ENCODE measurements at places on chromosomes 13 and 19.

DNA sequence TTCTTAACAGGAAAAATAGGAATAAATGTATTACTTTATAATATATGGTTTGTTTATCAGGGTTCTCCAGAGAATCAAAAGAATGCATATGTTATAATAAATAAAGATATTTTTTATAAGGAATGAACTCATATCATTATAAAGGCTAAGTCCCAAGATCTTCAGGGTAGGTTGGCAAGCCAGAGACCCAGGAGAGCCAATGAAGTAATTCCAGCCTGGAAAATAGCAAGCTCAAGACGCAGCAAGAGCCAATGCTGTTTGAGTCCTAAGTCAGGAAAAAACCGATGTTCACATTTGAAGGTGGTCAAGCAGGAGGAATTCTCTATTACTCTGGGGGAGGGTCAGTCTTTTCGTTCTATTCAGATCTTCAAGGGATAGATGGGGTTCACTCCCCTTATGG lies 490.0 kb downstream of the PCDH20 start:
- no peak for DNase-seq

DNA sequence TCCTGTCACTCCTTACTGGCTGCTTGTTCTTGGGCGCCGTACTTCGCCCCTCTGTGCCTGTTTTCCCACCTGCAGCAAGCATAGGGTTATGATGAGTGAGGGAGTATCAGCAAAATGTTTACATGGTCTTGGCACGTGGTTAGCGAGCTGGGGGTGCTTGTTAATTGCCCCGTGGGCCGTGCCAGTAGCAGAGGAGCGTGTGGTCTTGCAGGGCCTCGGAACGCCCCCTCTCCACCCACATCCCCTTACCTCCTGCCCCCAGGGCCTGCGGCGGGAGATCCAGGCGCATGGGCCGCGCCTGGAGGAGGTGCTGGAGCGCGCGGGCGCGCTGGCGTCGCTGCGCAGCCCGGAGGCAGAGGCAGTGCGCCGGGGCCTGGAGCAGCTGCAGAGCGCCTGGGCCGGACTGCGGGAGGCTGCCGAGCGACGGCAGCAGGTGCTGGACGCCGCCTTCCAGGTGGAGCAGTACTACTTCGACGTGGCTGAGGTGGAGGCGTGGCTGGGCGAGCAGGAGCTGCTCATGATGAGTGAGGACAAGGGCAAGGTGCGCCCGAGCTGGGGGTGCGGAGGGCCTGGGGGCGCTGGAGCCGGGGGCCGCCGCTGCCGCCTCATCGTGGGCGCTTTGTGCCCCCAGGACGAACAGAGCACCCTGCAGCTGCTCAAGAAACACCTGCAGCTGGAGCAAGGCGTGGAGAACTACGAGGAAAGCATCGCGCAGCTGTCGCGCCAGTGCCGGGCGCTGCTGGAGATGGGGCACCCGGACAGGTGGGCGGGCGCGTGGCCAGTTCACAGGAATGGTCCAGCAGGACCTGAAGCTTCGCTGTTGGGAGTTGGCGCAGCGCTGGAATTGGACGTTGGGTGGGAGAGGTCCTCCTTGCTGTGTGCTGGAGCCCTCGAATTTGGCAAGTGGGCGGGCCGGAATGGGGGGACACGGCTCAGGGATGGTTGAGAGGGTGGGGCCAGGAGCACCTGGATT lies 22.5 kb upstream of the SHKBP1 start:
- DNase-seq = no peak

GRCh38 chr13:101416181-101417042 lies at the start of gene NALCN:
TSS of gene NALCN (minus strand) at chr13:101416508. CDS start at chr13:101399126, 17,382 bp downstream.
- DNase-seq = no peak

- DNase-seq = no peak
These were observed 17.1 kb downstream of the ZNRF4 start for GRCh38 chr19:5472286-5472685.

- DNase-seq = no peak
These were observed 26.1 kb downstream of the GJA3 start for GRCh38 chr13:20134732-20135131.

DNA sequence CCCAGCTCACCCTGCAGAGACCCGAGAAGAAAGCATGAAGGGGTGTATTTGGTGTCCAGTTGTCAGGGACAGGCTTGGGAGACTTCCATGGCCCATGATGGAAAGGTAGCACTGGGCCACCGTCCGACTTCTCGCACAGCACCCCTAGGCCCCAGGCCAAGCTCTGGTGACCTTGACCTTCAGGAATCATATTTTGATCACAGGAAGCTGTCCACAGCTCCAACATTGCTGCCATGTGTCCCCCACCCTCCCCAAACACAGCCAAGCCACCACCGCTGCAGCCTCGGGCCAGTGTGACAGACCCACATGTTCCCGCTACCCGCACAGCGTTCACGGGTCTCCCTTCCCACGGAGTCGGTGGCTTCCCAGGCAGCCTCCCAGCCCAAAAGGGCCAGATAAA lies 842 bp upstream of the PTGIR start:
- DNase-seq = no peak

GRCh38 chr19:14871619-14872230 lies 14.2 kb downstream of the OR7A17 start:
- DNase-seq = no peak

DNA sequence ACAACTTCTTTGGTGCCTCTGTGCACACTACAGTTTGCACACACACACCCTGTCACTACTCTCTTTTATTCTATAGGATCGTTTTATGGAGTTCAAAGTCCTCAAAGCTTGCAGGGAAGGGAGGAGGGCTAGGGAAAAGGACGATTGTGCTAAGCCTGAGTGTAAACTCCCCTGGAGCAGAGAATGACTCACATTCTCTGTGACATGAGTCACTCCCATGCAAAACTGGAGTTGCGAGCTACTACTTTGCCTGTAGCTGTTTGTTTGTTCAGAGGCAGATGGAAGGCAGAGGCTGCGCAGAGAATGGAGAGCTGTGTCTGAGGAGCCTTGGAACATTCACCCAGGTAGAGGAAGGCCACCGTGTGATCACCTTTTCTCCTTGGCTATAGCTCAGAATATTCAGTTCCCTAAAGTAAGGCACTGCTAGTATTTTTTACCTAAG lies 80.5 kb upstream of the MBNL2 start:
- no peak for DNase-seq

DNA sequence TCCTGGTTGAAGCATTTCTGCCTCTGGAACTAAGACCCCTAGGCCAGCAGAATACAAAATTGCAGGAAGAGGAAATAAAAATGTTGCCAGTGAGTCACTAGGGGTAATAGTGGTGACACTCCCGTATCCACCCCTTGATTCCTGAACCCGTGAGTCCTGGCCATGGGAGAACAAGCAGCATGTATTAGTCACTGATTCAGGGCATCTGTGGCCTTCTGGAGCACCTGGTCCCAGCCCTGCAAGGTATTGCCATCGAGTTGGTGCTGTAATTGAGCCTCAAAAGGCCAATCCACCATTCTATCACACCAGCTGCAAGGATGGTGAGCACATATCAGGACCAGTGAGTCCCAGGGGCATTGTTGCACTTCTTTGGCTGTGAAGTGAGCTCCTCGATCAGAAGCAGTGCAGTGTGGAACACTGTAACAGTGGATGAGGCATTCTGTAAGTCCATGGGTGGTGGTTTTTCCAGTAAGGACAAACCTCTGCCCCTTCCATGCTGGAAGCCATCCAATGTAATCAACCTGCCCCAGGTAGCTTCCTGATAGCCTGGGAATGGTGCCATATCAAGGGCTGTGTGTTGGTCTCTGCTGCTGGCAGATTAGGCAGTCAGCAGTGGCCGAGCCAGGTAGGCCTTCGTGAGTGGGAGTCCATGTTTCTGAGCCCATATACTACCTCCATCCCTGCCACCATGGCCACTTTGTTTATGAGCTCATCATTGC lies 39.6 kb downstream of the C1QTNF9 start:
- no peak for DNase-seq

GRCh38 chr13:62418872-62419271 lies 1003.2 kb upstream of the PCDH20 start:
- no peak for DNase-seq

DNA sequence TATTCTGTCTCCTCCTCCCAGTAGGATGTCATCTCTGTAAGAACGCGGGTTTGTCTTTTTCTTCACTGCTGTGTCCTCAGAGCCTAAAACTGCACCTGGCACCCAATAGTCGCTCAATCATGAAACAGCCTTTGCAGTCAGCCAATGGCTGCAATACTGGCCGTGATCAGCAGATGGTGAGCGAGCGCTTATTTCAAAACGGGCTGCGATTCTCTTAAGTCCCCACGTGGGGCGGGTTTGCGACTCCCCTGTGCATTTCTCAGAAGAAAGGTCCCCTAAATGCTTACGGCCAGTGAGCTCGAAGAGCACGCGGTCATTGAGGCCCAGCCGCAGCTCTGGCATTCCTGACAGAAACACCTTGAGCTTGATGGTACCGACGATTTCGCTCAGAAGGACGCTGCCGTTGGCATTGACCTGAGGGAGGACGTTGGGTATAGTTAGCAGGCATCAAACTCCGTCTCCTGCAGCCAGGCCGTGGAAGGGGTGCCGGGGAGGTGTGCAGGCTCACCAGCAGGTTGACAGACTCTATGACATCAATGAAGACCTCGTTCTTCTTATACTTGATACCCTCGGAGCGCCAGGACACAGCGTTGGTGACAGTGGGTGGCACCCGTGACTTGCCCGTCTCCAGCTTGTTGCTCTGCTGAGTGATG lies 6.0 kb downstream of the AP1M2 start:
- peak; percentile 80 for DNase-seq

DNA sequence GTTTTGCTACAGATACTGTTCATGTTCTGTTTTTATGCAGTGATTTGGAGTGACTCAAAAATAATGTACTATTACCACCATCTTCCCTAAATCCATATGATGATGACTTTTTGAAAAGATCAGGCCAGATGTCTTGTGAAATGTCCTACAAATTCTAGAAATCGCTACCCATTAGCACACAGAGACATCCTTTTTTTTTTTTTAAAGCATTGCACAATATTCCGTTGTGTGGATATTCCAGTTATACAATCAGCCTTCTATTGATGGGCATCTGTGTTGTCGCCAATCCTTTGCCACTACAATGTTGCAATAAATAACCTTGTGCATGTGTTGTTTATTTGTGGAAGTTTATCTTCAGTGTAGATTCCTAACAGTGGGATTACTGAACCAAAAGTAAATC lies 24.5 kb downstream of the ZDHHC20 start:
- DNase-seq = no peak

DNA sequence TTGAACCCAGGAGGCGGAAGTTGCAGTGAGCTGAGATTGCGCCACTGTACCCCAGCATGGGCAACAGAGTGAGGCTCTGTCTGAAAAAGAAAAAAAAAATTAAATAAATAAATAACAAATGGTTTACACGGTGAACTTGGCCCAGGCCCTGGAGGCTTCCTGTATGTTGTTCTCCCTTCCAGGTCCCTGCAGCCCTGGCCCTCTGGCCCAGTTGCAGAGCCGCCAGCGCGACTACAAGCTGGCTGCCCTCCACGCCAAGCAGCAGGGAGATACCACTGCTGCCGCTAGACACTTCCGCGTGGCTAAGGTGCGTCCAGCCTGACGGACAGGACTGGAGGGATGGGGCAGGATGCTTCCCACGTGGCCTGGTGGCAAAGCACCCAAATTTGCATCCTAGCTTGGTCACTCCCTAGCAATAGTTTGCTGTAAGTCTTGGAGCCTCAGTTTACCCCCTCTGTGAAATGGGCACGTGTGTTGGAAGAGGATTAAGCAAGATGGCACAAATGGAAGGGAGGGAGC lies 11.9 kb downstream of the CC2D1A start:
- no peak for DNase-seq

GRCh38 chr13:98998831-98999638 lies 21.2 kb upstream of the DOCK9 start:
- DNase-seq = no peak

DNA sequence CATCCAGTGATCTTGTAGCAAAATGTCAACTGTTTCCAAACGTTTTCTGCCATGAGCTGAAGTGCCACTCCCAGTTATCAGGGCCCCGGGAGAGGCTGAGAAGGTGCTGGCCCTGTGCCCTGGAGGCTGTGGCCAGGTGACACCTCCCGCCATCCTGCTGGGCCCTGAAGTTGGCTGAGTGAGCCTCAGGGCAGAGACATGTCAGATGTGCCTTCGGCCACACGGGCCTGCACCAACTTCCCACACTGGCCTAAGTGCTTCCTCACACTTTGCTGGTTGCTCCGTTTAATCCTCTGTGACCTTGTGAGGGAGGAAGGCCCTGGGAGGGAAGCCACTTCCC lies 4.8 kb downstream of the ADPRHL1 start:
- DNase-seq = no peak

DNA sequence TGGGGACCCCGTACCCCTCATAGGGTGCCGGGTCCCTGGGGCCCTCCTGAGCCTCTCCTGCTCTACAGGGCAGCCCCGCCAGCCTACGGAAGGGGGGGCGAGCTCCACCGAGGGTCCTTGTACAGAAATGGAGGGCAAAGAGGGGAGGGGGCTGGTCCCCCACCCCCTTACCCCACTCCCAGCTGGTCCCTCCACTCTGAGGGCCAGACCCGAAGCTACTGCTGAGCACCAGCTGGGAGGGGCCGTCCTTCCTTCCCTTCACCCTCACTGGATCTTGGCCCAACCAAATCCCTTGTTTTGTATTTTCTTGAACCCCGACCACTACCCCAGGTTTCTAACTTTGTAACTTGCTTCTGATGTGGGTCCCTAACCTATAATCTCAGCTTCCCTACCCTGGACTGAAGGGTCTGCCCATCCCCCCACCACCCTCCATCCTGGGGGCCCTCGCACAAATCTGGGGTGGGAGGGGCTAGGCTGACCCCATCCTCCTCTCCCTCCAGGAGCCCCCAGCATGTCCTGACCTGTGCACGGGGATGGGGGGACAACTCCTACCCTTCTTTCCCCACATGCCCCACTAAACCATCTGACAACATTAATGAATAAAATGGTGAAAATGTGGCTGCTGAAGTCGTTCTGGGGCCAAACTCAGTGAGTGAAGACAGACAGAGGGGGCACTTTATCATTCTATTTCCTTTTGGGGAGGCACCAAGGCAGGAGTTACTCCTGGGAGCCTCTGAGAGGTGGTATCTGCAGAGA lies 13.0 kb downstream of the ARHGAP33 start:
- no peak for DNase-seq

Data from activated B cell treated with CpG ODN at 0.5 μM for 24 hours (primary cell).